Fibroblast of skin of scalp (primary cell): ENCODE measurements at places on chromosomes 4 and X.

DNA sequence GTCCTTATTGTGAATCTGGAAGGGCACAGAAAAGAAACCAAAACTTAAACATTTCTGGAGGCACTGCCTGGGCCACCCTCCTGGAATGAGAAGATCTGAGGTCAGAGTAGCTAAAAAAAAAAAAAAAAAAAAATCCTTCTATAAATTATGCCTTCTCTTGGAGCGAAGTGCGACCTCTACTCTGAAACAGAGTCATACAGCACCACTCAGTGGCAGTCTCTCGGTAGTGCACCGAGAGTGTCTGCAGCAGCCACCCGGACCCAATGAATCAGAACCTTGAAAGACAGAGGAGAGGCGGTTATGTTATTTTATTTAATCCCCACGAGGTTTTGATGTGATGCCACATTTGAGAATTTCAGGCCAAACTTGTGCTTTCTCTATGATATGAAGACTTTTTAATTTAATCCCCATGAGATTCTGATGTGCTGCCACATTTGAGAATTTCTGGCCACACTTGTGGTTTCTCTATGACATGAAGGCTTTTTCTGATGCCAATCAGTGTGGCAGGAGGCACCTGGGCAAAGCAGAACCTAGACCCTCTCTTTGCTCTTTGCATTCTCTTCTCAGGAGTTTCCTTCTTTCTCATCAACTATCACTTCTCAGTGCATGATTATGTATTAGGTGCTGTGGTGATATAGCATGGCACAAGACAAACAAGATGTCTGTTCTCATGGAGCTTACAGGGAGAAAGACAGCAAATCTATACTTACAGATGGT is 5.6 kb upstream of the CT47C1 start:
- DNase-seq: peak; percentile 46

DNA sequence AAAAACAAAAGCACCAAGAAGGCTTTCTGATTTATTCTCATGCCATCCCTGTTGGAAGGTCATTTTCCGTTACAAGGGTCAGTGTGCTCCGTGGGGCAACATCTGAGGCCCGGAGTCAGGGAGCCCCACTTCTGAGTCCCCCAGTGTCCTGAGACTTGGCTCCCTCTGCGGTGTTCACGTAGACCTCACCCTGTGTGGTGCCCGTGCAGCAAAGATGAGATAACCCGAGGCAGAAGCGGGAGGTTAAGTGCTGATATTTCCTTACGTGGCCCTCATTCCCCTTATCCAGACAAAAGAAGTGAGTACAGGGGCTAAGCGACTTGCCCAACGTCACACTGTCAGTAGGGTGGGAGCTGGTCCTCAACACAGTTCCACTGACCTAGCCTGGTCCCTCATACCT is 3.5 kb downstream of the JAKMIP1 start:
- DNase-seq: no peak

DNA sequence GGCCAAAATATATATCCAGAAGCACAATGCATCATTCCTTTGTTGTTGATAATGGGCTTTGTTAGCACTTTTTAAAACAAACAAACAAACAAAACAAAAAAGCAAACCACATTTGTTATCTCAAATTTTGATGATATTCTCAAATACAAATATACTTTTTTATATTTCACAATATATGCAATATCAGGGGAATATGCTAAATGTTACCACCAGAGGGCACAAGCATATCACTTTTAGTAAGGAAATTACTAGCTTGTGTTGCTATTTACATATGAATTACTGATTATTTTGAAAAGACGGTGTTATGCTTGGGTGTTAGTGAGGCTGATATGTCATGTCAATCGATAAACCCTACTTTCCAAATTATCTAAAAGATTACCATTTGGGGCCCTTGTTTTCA is 29.1 kb downstream of the RIPPLY1 start:
- peak; percentile 21 for DNase-seq

DNA sequence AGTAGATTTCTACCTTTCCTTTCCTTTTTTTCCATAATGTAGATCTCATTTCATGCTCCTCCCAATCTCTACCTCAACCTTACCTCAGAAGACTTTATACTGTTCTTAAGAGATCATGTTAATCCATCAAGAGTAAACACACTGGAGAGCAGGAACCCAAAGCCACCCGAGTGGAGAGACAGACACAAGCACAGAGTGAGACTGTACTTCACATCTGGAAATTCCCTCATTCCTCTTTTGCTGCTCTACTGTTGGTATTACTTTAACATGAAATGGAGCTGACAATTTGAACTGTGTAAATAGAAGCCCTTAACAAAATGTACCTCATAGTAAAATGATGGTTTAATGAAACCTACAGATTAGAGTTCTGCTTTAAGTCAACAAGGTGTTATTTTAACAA is 105.7 kb upstream of the RASGEF1B start:
- DNase-seq: no peak
